Left ventricle myocardium inferior (tissue), 1 donor: ENCODE measurements at places on chromosomes 7 and 10.

DNA sequence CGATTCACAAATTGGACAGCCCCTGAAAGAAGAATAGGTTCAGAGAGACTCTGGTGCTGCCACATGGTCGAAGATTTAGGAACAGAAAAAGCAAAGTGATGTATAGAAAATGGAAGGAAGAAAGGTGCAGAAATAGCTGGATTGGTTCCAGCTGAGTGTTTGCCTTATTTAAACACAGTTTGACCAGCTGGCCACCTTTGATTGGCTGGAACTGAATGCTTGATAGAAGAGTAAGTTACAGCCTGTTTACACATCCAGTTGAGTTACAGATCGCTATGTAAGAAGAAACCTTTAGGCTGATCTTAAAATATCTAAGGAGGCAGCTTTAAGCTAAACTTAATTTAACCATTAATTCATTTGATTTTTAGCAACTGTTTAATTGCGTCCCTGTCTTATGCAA is 40.3 kb upstream of the KAT6B start:
- no peak overlapping the region for H3K27ac ChIP-seq
- no peaks in the 10 kb centered on the region for H3K36me3 ChIP-seq

DNA sequence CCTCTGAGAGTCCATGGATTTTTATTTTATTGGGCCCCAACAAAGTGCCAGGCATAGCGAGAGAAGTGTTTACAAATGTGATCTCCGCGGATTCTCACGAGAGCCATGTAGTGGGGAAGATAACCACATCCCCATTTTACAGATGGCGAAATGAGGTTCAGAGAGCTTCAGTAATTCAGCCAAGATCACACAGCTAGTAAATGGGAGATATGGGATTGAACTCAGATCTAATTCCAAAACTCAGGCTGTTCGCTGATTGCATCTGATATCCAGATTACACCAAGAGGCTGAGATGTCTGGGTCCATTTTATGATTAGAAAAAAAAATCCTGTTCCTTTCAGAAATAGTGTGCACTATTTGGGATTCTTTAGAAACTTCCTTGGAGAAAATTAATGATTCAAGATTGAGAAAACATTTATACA is 1.3 kb downstream of the FAS start:
- H3K27me3 ChIP-seq: no peaks in the 10 kb centered on the region
- peaks cover 77% of the 10 kb centered on the region for H3K4me1 ChIP-seq
- peak overlapping the region; percentile 97 for H3K27ac ChIP-seq
- no peaks in the 10 kb centered on the region for H3K36me3 ChIP-seq
- no peak for DNase-seq

DNA sequence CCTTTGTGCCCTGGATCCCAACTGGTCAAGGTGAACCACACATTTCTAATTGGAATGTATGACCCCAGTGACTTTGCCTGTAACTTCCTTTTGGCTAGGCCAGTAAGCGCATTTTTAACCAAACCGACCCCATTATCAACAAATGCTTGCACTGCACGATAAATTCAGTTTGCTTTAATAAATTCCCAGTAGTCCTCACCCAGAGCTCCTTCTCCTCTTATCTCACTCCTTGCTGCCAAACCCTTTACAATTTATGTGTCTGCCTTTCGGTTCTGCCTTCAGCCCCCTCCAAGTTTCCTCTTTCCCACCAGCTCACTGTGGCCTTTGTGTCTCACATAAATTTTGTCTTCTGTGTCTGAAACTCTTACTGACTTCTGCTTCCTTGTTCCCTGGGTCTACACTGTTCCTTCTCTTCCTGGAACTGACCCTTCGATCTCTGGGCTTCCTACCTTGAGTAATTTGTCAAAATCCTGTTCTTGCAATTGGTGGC is 59.0 kb downstream of the TBXAS1 start:
- no peak overlapping the region for H3K4me3 ChIP-seq
- no peaks in the 10 kb centered on the region for H3K27me3 ChIP-seq
- no peaks in the 10 kb centered on the region for H3K4me1 ChIP-seq
- no peak for DNase-seq
- H3K36me3 ChIP-seq: no peaks in the 10 kb centered on the region

DNA sequence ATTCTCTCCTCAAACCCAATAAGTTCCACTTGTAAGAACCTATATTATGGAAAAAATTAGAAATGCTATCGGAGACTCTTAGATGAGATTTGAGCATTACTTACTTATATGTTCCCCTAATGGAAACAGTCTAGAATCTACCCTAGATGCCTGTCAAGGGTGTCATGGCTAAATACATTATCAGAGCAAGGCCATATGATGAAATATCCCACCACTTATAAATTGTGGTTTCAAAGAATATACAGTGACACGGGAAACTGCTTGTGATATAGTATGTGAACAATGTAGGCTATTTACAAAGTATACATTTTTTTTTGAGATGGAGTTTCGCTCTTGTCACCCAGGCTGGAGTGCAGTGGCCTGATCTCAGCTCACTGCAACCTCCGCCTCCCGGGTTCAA is 46.3 kb upstream of the CTBP2 start:
- DNase-seq: no peak
- no peak overlapping the region for H3K4me3 ChIP-seq
- no peaks in the 10 kb centered on the region for H3K36me3 ChIP-seq
- H3K27ac ChIP-seq: no peak overlapping the region
- no peaks in the 10 kb centered on the region for H3K4me1 ChIP-seq

DNA sequence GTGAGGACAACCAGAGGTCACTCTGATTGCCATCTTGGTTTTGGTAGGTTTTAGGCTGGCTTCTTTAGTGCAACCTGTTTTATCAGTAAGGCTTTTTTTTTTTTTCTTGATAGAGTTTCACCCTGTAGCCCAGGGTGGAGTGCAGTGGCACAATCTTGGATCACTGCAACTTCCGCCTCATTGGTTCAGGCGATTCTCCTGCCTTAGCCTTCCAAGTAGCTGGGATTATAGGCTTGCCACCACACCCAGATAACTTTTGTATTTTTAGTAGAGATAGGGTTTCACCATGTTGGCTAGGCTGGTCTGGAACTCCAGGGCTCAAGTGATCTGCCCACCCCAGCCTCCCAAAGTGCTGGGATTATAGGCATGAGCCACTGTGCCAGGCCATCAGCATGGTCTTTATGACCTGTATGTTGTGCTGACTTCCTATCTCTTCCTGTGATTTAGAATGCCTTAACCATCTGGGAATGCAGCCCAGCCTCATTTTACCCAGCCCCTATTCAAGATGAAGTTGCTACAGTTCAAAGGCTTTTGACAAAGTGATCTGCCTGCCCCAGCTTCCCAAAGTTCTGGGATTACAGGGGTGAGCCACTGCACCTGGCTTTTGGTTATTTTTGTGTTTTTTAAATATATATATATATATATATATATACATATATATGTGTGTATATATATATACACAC is 7.0 kb upstream of the ZNF425 start:
- DNase-seq: no peak
- peaks cover 27% of the 10 kb centered on the region for H3K36me3 ChIP-seq
- no peak overlapping the region for H3K4me3 ChIP-seq
- H3K27me3 ChIP-seq: no peaks in the 10 kb centered on the region
- peaks cover 1% of the 10 kb centered on the region for H3K4me1 ChIP-seq
